ENCODE measurements at places on chromosomes 2 and 18.
A peak's percentile ranks its signal among the peaks of the same experiment; 100 is the strongest.

GRCh38 chr2:162266460-162266760, 23.2 kb upstream of the FAP start:
- no peak for DNase-seq

- no peak for DNase-seq
These were observed 1.6 kb downstream of the DGKD start for GRCh38 chr2:233355916-233356315.

GRCh38 chr18:75408554-75409506, 18.7 kb downstream of the SMIM21 start:
- no peak for DNase-seq

GRCh38 chr2:204325468-204325867, 219.8 kb upstream of the PARD3B start:
- peak; percentile 8 for DNase-seq

GRCh38 chr2:72043985-72044384, 103.7 kb downstream of the CYP26B1 start:
- no peak for DNase-seq

GRCh38 chr18:45611943-45612342, 3.3 kb upstream of the SLC14A2 start:
- DNase-seq = no peak

- no peak for DNase-seq
These were observed 122.5 kb upstream of the RBMS1 start for GRCh38 chr2:160616149-160616548.

DNA sequence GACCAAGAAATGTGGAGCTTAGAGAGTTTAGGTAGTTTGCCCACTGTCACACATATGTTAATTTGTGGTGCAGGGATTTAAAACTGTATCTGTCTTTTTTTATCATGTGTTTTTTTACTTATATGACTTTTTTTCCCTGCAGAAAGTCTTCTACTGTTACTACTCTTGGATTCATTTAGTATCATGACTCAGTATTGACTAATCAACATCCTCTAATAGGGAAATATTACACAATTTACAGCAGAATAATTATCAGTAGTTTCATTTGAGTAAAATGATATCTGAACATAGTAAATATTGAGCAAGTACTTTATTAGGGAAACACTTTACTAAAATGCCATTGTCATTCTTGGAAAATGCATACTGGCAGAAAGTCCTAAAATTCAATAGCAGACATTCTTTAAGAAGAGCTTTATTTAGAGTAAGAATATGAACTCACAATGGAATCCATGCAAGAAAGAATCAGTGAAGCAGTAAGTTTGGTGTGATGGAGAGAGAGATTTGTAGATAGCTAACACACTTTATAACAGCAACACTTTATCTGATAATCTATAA, 425.9 kb upstream of the SLC8A1 start:
- no peak for DNase-seq

GRCh38 chr2:1670636-1671035, 73.7 kb downstream of the PXDN start:
- DNase-seq = no peak
